ENCODE measurements at places on chromosomes 1 and 21.

- DNase-seq, result no peak
Observed at GRCh38 chr21:33977721-33978369, 62.2 kb upstream of the ATP5PO start.

GRCh38 chr1:151811181-151811580 lies 6.0 kb upstream of the LINGO4 start:
- DNase-seq, result no peak

DNA sequence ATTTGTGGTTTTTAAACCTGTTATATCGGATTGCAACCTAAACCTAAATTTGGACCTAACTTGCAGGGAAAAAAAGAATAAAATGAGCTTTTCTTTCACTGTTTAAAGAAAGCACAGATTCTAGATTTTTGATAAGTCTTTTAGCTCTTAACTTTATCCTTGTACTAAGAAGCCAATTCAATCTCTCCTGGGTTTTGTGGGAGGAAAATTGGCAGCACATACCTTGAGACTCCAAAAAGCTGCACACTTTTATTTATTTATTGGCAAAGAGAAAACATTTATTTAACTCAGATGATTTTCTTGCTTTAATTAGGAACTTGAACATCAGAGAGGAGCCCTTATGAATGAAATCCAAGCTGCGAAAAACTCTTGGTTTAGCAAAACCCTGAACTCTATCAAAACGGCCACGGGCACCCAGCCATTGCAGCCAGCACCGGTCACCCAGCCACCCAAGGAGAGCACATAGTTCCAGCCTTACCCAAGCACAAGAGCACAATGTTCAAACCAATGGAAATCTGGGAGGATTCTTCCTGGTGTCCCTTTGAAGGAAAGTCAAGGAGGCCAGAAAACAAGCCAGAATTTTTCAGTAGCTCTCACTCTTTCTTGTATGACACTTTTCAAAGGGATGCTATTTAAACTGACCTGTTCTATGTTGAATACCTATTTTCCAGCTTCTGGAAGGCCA lies 10.1 kb upstream of the CACYBP start:
- DNase-seq, result no peak

GRCh38 chr1:233230011-233230410 lies 65.5 kb downstream of the PCNX2 start:
- DNase-seq, result no peak

DNA sequence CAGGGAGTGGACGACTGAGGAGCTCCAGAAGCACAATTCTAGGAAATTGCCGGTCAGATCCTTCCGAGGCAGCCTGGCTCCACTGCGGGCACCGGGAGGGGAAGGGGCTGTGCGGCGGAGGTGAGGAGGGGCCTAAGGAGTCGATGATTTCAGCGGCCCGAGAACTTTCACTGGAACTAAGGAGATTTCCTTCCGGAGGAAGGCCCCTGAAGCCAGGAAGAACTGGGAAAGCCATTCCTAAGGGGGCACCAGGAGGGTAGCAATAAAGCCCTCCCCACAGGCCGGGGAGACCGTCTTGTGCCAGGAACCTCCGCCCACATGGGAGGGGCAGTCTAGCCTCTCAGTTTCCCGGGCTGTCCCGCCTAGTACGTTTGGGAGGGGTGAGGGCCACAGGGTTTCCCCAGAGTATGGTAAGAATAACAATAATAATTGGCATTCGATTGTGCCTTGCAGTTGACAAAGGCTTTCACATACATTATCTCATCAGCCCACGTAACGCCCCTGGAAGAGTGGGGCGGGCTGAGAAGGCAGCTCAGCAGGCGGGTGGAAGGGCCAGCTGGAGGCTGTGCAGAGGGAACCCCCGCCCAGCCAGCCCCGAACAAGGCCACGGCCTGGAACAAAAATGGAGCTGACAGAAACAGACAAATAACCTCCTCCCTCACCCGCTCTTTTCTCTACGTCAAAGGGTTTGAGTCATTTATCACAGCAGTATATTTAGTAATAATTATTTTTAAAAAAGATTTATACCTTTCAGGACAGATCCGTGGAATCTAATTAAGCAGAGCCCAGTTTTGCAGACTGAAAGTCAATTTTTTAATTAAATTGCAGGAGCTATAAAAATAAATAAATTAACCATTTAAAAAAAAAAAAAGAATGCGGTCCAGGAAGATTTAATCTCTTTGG lies 19.8 kb downstream of the NPR1 start:
- no peak for DNase-seq

DNA sequence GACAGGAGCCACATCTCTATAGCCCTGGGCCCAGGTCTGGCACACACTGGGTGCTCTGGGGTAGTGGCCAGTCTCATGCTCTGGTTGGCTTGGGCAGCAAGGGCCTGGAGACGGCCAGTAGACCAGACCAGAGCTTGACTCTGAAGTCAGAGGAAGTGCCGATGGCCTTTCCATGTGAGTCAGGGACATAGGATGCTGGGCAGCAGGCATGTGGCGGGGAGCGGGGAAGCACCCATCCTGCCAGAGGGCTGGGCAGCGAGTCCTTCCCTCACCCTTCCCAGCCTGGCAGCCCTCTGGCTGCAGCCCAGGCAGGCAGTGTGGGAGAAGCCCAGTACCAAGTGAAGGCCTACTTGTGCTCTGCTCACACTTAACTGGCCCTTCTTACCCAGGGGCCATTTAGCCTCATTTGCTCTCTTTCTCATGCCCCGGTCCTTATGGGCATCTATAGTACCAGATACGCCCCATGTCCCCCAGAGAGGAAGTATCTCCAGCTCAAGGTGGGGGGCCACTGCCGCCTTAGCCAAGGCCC lies 3.3 kb downstream of the GPR153 start:
- no peak for DNase-seq

DNA sequence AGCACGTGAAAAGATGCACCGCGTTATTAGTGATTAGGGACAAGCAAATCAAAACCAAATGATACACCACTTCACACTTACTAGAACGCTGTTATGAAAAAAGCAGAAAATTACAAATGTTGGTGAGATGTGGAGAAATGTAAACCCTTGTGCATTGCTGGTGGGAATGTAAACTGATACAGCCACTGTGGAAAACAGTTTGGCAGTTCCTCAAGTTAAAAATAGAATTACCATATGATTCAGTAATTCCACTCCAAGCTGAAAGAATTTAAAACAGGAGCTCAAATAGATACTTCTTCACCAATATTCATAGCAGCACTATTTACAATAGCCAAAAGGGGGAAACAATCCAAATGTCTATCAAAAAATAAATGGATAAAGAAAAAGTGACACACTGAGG lies 10.3 kb upstream of the EVI5 start:
- no peak for DNase-seq

DNA sequence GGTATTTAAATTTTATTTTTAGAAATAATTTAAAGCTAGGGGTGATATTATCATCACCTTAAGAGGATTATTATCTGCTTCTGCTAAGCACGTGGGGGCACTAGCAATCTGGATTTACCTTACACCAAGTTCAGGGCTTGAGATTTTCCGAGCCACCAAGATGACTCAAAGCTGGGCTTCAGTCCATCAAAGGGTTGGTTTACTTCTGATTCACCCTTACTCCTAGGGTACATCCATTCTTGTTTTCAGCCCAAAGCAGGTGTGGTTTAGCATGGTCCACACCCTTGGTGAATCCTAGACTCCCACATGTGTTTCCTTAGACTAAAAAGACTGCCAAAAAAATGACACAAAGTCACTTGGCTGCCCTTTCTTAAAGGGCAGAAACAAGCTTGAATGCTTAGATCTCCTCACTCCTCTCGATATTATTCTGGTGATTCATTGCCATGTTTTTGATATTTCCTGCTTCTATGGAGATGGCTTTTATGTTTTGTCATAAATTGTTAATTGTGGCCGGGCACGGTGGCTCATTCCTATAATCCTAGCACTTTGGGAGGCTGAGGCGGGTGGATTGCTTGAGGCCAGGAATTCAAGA lies 9.8 kb upstream of the PRSS38 start:
- DNase-seq, result no peak

- peak; percentile 22 for DNase-seq
Observed at GRCh38 chr1:61588736-61589672, 135.9 kb downstream of the TM2D1 start.

DNA sequence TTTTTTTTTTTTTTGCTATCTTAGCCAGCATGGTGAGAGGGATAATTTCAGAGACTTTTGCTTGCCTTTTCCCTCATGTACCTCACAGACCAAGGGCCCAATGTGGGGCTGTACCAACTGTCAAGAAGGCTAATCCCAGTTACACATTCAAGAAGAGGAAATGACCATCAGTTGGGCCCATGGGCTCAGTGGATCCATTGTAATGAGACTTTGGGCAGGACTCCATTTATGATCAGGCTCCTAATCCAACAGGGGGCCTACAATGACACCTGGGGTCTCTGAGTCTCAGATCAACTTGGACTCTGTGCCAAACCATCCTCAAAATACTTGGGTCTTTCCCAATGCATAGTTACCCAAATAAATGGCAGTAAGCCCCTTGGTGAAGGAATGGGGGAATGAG lies 450.4 kb upstream of the VAMP3 start:
- DNase-seq, result no peak

DNA sequence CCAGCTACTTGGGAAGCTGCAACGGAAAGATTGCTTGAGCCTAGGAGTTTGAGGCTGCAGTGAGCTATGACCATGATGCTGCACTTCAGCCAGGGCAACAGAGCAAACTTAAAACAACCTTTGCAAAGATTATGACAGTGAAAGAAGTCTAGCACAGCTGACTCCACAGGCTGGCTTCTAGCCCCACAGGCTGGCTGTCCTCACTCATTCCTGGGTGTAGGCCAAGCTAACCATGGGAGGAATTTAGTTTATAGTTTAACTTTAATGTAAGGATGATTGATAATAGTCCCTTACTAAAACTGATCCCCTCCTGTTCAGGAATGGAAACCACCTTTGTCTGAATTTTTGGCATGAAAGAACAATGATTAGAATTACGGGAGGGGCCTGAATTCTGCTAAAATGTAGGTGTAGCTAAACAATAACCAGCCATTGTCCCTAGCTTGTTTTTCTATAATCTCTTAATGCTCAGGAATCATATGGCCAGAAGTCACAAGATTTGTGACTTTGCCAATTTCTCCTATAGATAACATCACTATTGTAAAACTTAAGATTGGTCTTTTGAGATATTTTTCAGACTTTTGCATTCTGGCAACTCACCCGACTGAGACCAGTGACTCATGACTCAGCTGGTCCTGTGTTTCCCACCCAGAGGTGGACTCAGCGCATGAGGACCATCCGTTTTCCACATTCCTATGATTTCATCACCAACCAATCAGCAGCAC lies 28.1 kb upstream of the SGIP1 start:
- peak; percentile 78 for DNase-seq

DNA sequence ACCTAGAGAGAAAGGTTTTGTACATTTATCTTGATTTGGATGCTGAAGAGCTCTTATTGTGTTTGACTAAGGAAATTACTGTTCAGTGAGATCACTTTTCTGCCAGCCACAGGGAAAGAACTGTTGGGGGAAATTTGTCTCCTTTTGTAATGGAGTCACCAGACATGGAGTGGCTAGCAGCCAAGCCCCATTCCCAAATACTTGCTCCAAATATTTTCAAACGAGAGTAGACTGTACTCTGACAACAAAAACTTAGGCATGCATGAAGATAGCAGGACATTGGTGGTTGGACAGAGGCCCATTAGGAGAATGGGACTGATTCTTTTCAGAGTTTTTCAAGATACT lies 21.1 kb downstream of the IPO9 start:
- DNase-seq, result peak; percentile 20

DNA sequence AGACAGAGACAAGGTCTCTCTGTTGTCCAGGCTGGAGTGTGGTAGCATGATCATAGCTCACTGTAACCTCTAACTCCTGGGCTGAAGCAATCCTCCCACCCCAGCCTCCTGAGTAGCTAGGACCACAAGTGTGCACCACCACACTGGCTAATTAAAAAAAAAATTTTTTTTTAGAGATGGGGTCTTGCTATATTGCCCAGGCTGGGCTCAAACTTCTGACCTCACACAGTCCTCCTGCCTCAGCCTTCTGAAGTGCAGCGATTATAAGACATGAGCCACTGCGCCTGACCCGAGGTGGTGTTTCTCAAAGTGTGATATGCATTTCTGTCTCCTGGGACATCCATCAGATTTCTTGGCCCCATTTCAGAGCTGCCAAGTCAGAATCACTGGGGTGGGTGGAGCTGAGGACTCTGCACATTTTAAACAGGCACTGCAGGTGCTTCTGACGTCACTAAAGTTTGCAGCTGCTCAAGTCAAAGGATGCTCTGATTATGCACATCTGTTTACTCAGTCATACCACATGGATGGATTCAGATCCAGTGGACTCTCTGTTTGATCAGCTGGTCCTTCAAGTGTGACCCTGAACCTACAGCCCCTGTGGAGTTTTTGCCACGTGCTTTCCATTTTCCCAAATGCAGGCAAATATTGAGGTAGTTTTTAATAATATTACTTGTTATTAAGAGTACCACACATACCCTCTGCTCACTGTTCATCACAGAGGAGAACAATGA lies 21.4 kb downstream of the TGFB2 start:
- no peak for DNase-seq

DNA sequence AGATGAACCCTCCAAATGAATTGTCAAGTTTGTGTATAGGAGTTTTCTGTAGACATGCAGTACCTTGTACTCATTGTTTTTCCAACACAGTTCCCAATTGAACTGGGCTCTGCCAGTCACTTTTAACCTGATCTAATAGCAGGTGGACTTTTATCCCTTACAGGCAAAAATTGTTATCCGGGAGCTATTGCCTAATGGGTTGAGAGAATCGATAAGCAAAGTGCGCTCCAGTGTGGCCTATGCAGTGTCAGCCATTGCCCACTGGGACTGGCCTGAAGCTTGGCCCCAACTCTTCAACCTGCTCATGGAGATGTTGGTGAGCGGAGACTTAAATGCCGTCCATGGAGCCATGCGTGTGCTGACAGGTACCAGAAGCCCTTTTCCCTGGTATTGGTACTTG lies 19.3 kb downstream of the IPO9 start:
- DNase-seq, result no peak

GRCh38 chr21:14686466-14687267 lies 140.6 kb upstream of the SAMSN1 start:
- DNase-seq, result no peak

DNA sequence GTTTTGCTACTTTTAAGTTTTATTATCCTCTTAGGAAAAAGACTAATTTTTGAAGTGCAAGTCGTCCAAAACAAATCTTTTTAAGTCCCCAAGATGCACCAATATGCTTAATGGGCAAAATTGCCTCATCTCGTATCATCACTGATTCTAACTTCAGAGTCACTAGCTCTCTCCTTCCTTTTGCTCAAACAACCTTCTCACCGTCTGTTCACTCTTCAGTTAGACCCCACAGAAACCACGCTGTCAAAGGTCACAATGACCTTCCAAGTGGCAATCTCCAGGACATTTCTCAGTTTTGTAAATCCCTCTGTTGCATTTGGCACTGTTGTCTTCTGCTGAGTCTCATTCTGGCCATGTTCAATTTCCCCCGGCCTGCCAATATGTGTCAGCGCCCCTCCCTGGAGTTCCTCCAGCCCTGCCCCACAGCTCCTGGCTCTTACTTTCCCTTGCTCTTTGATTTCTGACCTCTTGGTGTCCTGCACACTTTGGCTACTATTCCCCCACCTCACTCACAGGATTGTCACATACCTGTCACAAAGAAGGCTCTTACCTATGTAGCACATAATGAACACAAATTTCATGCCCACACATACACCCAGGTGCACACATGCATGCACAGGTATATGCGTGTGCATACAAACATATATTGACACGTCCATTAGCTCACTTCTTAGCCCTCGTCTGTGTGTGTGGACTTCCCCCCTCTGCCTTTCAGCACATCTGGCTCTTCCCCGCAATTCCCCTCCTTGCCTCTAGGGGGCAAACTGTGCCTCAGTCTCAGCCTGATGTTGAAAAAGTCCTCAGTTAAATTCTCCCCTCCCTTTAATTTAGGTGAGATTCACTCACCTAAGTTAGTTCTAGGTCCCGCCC lies 354.0 kb upstream of the DUSP10 start:
- DNase-seq, result no peak
